ENCODE measurements at places on chromosomes 13 and 19. TPM values are rescaled to one million over a fixed set of nuclear protein-coding genes. Genes with fewer than 3 reads are reported as not detected.

IFNL1 gene
- not detected for total RNA-seq

FXYD3 gene
- not detected for total RNA-seq

UQCR11 gene
- 154 TPM for total RNA-seq

FUT1 gene
- total RNA-seq, result 0.07 TPM

Measured in A549 treated with CpdA at 1 μM for 4 hours (cell line).